Activated naive CD4-positive, alpha-beta T cell treated with anti-CD3 and anti-CD28 coated beads, Interleukin-2, amount 50 U/mL, for 72 hours (primary cell): ENCODE measurements at places on chromosomes 5 and 9. TPM values are rescaled to one million over a fixed set of nuclear protein-coding genes. Genes with fewer than 3 reads are reported as not detected.

DNA sequence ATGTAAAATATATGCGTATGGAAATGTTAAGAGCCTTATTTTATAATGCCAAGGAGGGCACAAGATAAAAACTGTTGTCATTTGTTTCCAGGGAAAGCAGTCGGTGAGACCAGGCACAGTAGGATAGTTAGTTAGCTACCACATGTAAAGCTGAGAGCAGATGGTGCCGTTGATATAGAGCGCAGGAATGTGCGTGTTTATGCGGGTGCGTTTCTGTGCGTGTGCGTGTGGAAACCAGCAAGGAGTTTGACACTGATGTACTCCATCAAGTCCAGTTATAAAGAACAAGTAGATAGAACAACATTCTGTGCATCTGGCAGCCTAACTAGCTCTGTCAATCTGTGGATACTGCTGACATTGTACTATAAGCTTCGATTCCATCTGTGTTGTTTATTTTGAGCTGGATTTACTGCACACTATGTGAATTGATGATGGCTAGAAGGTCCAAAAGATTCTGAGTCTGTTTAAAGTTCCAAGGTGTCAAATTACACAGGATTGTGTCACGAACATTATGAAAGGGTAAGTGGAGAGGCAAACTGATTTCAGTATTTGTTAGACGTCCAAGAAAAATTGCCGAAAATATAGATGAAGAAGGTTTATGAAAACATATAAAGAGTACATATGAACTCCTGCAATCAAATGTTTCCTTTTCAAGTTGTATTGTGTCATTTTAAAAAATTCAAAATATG is 494.9 kb upstream of the MEF2C start:
- no peak for DNase-seq

DNA sequence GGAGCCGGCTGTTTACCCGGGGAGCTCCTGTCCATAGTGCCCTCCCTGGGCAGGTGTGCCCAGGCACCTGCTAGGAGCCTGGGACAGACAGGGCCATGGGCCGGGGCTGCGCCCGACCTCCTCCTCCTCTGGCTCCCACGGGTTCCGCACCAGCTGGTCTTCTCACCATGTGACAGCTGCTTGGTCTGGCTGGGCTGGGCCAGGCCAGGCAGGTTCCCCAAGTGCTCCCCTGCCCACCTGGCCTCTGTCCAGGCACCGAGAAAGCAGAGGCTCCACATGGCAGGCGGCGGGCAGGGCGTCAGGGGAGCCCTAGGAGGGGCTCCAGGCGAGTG is 60.0 kb downstream of the OLFM1 start:
- no peak for DNase-seq

- no peak for DNase-seq
These were observed 4.9 kb upstream of the SCGB3A1 start for GRCh38 chr5:180596115-180596667.

DNA sequence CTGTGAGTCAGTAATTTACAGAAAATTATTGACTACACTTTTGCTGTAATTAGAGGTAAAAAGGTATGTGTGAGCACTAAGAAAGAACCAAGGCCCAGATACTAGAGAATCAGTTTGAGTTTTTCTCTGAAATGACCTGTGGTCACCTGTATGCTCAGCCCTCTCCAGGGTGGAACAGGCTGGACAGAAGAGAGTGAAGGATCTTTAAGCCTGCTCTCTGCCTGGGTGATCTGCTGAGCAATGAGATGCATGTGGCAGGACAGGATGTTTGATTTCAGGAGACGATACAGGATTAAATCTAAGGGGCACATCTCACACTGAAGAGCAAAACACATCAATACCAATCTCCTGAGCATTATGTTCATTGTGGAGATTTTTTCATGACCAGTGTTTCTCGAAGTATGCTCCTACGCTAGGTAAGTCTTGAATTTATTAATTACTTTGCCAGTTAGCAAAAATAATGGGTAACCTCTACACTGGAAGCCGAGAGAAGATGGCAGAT is 25.5 kb downstream of the HMGCR start:
- no peak for DNase-seq

GRCh38 chr5:132055808-132056609 is 4.4 kb upstream of the IL3 start:
- DNase-seq: peak; percentile 54

DNA sequence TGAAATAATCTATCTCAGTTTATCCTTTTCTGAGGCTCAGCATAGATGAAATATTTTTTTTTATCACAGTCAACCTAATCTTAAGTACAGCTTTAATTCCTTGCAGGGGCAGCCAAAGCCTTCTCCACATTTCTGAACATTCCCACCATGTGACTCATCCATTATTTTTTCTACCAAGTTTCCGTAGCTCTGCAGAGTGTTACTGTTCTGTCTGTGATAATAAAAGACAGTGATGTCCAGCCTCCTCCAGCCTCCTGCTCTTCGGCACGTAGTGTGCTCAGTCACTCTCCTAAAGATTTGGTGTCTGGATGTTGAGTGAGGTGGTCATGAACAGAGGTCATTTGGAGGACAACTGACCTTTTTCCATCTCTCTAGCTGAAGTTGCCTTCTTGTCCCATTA is 338.1 kb upstream of the ADAMTS16 start:
- DNase-seq: no peak

- no peak for DNase-seq
These were observed 461.4 kb downstream of the ZNF608 start for GRCh38 chr5:124285071-124285470.

GRCh38 chr5:157516006-157516405 is 56.0 kb downstream of the NIPAL4 start:
- peak; percentile 57 for DNase-seq

DNA sequence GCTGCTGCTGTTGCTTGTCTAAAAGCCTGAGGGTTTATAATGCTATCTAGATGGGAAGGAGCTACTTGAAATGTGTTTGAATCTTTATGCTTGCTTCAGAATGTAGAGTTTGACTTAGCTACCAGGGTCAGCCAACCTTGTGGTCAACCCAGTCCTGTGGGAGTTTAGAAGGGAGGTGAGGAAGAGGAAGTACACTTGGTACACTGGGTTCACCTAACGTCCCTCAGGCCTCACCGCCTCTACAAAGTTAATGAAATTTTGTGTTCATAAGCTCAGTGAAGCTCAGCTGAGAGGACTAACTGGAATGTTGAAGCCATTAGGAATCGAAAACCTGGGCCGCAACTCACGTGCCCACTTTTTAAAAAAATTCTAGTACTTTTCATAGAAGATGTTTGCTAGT is 10.7 kb downstream of the IQGAP2 start:
- DNase-seq: no peak

Gene PRDM9
- total RNA-seq: not detected

Gene HRH2
- 13.7 TPM for total RNA-seq

Gene TNC
- total RNA-seq: not detected

Gene IL4
- total RNA-seq: not detected

Gene OR1Q1
- total RNA-seq: not detected

Gene CCDC152
- total RNA-seq: 9.0 TPM
